ENCODE measurements at places on chromosomes 13 and 19. TPM values are rescaled to one million over a fixed set of nuclear protein-coding genes. Genes with fewer than 3 reads are reported as not detected.

The HIPK4 gene
- under 0.01 TPM for total RNA-seq

The CAMSAP3 gene
- total RNA-seq = under 0.01 TPM

The CARS2 gene
- 70.5 TPM for total RNA-seq

The ZFP30 gene
- 14.9 TPM for total RNA-seq

The TNFSF13B gene
- total RNA-seq = 0.61 TPM

The CEACAM3 gene
- total RNA-seq = not detected
